ENCODE measurements at places on chromosomes 1 and 21.

- DNase-seq: no peak
Observed at GRCh38 chr1:160296036-160296435, 11.1 kb upstream of the PEX19 start.

GRCh38 chr1:234866007-234866866 lies 256.3 kb upstream of the IRF2BP2 start:
- peak; percentile 91 for DNase-seq

GRCh38 chr1:89724369-89725010 lies 91.6 kb downstream of the LRRC8C start:
- DNase-seq: peak; percentile 92

DNA sequence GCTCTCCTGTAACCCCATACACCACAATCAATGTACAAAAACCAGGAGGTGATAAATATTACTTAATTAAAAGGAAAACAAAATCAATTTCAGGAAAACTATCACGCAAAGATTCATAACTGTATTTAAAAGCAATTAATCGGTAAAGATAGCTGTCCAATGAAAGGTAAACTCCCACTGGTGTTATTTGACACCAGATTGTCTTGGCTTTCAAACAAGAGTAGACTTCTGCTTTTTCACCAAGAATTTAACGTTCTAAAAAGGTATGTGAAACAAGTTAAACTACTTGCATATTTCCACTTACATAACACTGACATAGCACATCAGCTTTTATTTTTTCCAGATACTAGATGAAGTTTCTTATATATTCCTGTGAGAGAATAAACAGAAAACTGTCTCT lies 3.5 kb downstream of the PLPP3 start:
- DNase-seq: no peak

- DNase-seq: no peak
Observed at GRCh38 chr1:111148376-111148881, 8.4 kb downstream of the CEPT1 start.

GRCh38 chr1:12658531-12659453 lies 14.9 kb downstream of the AADACL4 start:
- DNase-seq: peak; percentile 73

DNA sequence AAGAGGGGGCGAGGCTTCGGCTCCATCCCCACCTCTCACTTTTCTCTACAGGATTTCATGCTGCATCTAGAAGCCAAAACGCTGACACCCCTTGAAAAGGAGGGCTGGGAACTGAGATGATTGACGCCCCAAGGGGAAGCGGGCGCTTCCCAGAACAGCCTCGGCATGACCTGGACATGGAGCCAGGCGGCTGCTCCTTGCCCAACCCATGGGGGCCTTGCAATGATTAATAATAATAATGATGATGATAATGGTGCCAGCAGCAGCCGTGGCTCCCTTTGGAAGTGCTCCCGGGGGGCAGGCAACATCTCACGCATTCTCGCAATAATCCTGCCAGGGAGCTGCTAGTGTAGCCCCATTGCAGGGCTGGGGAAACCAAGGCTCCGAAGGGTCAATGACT lies 78.2 kb downstream of the RAP1GAP start:
- DNase-seq: no peak

DNA sequence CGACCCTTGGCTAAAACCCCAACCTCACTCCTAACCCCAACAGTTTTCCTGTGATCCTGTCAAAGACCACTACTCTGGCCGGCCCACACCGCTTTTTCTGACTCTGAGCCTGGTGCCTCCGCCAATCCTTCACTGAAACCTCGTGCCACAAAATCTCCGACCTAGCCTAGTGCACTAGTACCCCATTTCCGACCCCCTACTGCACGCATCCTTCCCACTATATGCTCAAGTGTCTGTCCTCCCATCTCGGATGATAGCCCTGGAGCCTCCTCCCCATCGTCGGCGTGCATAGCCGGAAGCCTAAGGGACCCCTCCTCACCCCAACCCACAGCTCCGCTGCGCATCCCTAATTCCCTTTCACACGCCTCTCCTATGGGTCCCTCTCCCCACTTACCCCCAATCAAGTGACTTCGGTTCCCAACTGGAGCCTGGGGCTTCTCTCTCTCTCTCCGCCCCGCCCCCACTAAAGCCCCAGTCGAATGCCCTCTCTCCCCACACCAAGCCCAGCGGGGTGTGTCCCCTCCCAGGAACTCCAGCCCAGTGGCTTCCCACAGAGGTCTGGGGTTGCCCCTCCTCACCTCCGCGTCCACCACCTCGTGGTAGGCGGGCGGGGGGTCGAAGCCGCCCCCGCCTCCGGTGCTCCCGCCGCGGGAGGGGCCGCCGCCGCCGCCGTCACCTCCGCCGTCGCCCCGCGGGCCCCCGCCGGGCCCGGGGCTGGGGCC lies 791 bp downstream of the USP24 start:
- peak; percentile 75 for DNase-seq

Measured in NB4 (cell line).